Kidney (tissue), 22 donors: ENCODE measurements at places on chromosomes 1 and 21. TPM values are rescaled to one million over a fixed set of nuclear protein-coding genes. Genes with fewer than 3 reads are reported as not detected.

AQP10 gene
- total RNA-seq = not detected

CD5L gene
- 0.19 TPM for total RNA-seq

GRCh38 chr21:46171996-46172862 lies 12.0 kb downstream of the SPATC1L start:
- DNase-seq = no peak

SRM gene
- 52.9 TPM for total RNA-seq

DNA sequence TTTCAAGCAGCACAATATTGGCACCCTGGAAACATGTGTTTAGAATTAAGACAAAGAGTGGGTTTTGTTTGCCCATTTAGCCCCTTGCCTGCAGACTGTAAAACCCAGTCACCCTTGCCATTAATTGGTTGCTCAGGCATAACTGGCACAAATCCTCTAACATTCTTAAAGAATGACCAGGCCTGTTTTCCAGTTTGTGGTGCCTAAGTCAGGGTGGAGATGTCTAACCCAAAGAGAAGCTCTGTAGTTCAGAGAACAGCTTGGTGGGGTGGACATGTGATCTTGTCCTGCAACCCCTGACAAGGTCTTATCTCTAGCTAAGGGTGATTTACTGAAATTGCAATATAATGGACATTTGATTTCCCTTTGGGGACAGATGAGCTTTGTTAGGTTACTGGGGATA lies 8.8 kb upstream of the ANGPTL7 start:
- DNase-seq = no peak

- DNase-seq = no peak
Observed at GRCh38 chr1:22884806-22885530, 87.7 kb downstream of the LACTBL1 start.

DNA sequence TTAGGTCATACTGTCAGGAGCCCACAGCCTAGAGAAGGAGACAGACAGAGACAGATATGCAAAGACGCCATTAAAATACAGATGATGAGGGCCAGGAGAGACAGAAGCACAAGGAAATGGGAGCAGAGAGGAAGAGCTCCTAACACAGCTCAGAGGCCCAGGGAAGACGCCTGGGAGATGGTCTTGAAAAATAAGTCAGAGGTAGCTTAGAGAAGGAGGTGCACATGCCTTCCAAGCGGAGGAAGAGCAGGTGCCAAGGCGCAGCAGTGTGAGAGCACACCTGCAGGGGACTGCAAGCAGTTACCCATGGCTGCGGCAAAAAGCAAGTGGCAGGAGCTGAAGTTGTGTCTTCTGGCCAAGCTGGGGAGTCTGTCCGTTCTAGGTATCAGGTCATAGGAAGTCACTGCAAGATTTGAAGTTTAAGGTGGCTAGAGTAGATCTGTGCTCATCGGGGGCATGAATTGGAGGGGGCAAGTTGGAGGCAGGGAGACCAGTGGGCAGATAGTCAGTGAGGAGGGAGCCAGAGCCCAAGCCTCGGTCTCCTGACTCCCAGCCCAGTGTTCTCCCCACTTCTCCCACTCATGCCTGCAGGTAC lies 1.3 kb upstream of the TRABD2B start:
- peak; percentile 40 for DNase-seq

S100A9 gene
- 271 TPM for total RNA-seq

- DNase-seq = no peak
Observed at GRCh38 chr1:235748747-235749146, 99.2 kb upstream of the GNG4 start.
